ENCODE measurements at places on chromosomes 1 and 21.
A peak's percentile ranks its signal among the peaks of the same experiment; 100 is the strongest.

DNA sequence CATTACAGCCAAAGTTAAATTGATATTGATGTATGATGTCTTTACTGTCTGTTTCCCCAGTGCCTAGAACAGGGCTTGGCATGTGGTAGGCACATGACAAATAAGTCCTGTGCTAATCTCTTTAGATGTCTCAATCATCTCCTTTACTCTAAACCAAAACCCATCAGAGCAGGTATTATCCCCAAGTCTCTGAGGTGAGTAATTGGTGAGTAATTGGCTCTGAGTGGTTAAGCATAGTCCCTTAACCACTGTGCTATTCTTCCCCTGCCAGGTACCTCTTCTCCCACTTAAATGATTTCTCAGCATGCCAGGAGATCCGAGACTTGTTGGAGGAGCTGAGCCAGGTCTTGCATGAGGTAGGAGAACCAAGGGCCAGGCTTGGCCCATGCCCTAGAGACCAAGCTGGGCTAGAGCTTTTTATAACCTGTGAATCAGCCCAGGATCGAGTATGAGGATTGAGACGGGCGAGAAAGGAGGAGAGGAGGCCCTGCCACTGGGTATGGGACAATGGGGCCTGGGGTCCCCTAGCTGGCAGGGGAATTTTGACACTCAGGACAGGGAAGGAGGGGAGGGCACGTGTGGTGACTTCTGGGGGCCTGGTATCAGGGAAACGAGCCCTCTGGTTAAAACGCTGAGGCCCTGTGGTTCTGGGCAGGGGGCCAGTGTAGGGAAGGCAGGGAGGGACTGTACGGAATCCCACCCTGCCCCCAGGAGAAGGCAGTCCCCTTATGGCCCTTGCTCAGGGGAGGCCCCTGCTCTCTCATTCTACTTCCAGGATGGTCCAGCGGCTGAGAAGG is 4.5 kb downstream of the CNKSR1 start:
- no peaks in the 10 kb centered on the region for H3K36me3 ChIP-seq
- H3K27ac ChIP-seq, result no peak overlapping the region
- peaks cover 5% of the 10 kb centered on the region for H3K4me1 ChIP-seq
- no peak for DNase-seq
- H3K27me3 ChIP-seq, result no peaks in the 10 kb centered on the region

- H3K4me1 ChIP-seq, result peaks cover 2% of the 10 kb centered on the region
- no peak overlapping the region for H3K27ac ChIP-seq
- H3K27me3 ChIP-seq, result no peaks in the 10 kb centered on the region
- no peak for DNase-seq
- H3K4me3 ChIP-seq, result no peak overlapping the region
- no peaks in the 10 kb centered on the region for H3K36me3 ChIP-seq
Observed at GRCh38 chr1:174890024-174890423, 109.7 kb upstream of the CACYBP start.

DNA sequence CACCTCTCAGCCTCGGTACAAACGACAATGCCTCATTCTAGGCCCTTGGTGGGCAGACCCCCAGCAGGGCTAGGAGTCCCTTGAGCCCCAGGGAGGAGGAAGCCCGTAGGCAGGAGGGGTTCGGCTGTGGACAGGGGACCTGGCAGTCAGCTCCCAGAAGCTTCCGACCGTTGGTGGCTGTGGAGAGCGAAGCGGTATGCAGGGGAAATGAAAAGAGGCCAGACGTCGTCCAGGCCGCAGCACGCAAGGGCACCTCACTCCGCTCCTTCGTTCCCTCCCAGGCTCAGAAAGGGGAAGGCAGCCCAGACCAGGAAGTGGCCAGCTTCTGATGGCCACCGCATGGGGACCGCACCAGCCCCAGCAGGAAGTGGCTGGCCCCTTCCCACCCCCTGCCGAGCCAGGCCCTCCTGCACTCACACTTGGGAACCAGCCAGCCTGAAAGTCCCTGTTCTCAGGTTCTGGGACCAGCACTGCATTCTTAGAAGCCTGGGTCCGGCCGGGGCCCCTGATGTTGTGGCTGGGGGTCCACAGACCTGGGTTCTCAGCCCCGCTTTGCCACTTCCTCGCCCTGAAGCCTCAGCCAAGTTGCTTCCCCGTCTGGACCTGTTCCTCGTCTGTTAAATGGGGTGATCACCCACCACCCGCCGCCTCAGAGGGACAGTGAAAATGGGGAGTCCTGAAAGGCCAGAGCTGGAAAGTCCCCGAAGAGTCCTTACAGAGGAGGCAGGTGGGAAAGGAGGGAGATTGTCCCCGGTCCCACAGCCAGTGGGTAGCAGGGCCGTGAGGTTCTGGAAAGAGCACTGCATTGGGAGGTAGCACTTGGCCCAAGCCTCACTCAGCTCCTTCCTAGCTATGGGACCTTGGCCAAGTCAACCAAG is 104.0 kb upstream of the RUNX3 start:
- no peak overlapping the region for H3K27ac ChIP-seq
- H3K36me3 ChIP-seq, result no peaks in the 10 kb centered on the region
- DNase-seq, result no peak
- peaks cover 68% of the 10 kb centered on the region for H3K4me1 ChIP-seq

- H3K27me3 ChIP-seq, result peaks cover 19% of the 10 kb centered on the region
- no peaks in the 10 kb centered on the region for H3K36me3 ChIP-seq
- H3K27ac ChIP-seq, result no peak overlapping the region
- no peak overlapping the region for H3K4me3 ChIP-seq
- peaks cover 7% of the 10 kb centered on the region for H3K4me1 ChIP-seq
Observed at GRCh38 chr1:64240206-64240605, 36.8 kb downstream of the UBE2U start.

GRCh38 chr1:247281001-247281574 is 25.2 kb downstream of the VN1R5 start:
- H3K27ac ChIP-seq, result no peak overlapping the region
- H3K4me1 ChIP-seq, result no peaks in the 10 kb centered on the region
- no peaks in the 10 kb centered on the region for H3K36me3 ChIP-seq
- no peaks in the 10 kb centered on the region for H3K27me3 ChIP-seq
- DNase-seq, result no peak
- H3K4me3 ChIP-seq, result no peak overlapping the region

GRCh38 chr1:9792156-9793042 is 31.4 kb downstream of the CLSTN1 start:
- H3K36me3 ChIP-seq, result peaks cover 19% of the 10 kb centered on the region
- H3K27ac ChIP-seq, result no peak overlapping the region
- H3K27me3 ChIP-seq, result peaks cover under 1% of the 10 kb centered on the region
- H3K4me1 ChIP-seq, result peaks cover 18% of the 10 kb centered on the region
- DNase-seq, result no peak
- H3K4me3 ChIP-seq, result no peak overlapping the region

- no peak overlapping the region for H3K4me3 ChIP-seq
- no peaks in the 10 kb centered on the region for H3K4me1 ChIP-seq
- DNase-seq, result no peak
- H3K36me3 ChIP-seq, result no peaks in the 10 kb centered on the region
- no peak overlapping the region for H3K27ac ChIP-seq
Observed at GRCh38 chr1:208201229-208201628, 43.0 kb downstream of the PLXNA2 start.

DNA sequence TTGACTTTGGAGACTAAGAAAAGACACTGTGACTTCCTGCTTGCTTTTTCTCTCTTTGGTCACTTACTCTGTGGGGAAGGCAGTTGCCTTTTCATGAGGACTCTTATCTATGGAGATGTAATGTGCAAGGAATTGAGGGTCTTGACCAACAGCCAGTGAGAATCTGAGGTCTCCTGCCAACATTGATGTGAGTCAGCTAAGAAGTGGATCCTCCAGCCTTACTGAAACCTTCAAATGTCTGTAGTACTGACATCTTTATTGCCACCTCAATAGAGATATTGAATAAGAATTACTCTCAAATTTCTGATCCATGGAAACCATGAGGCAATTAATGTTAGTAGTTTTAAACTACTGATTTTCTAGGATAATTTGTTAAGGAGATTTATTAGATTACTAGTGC is 598.4 kb downstream of the ADGRL2 start:
- H3K4me3 ChIP-seq, result no peak overlapping the region
- H3K27ac ChIP-seq, result no peak overlapping the region
- DNase-seq, result no peak
- H3K36me3 ChIP-seq, result no peaks in the 10 kb centered on the region
- H3K4me1 ChIP-seq, result no peaks in the 10 kb centered on the region
- H3K27me3 ChIP-seq, result no peaks in the 10 kb centered on the region

DNA sequence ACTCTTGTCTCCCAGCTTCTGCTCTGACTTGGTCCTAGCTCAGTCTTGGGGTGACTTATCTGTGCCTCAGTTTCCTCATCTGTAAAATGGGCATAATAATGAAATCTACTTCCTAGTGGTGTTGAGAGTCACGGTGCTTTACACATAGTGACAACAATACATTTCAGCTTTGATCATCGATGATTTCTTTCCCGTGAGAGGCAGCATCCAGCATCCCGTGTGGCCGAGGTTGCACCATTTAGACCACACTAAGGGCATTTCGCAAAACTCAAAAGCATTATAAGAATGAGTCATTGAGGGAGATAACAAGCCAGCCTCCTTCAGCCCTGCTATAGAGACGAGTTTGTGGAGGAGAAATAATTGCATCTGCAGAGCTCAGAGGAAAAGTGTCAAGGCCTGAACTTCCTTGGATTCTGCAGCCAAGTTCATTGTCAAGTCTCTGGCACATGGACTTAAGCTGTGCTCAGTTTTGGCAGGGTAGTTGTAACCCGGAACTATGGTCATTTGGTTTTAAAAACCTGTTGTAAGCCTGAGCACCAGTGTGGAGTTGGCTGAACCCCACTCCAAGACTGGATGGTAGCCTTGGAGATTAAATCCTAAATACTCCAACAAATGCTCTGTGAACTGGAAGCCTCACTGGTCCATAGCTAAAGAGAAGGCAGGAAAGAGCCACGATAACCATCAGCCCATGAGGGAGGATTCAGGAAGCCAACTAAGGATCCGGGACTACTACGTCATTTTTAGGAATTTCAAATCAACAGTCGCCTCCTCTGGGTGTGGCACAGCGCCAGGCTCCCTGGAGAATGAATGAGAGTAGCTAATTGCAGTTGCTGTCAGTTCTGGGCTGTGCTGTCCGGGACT is 64.2 kb downstream of the TCP10L start:
- no peak overlapping the region for H3K4me3 ChIP-seq
- no peaks in the 10 kb centered on the region for H3K27me3 ChIP-seq
- H3K27ac ChIP-seq, result no peak overlapping the region

DNA sequence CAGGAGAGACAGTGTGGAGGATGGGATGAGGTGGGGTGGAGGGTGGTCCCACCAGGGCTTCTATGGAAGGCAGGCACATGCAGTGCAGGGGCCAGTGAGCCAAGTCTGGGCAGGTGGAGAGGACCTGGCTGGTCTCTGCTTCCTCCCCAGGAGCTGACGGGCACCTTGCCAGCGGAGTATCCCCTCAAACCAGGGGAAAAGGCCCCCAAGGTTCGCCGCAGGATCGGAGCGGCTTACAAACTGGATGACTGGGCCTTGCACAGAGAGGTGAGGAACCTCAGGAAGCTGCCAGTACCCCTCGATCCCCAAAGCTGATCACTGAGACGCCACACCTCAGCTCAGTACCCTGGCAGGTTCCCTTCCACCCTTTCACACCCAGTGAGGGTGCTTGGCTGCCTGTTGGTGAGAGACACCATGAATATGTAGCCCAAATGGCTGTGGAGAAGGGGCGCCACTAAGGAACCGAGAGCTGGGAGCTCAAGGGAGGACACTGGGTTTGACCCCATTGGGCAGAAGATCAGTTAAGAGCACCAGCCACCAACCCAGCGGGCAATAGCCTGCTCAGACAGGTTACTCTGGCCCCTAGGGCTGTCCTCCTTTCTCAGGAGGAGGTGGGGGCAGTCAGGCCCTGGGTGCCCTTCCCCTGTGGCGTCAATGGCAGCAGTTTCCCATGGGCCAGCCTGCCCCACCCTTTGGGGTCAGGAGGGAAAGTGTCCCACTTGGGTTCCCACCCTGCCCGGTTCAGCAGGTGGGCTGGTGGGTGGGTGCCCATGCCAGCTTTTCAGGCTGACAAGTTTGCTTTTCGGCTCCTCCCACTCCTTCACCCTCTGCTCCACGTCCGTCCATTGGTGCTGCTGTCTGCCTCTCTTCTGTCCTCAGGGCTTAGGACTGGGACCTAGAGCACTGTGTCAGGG is 5.5 kb downstream of the INAVA start:
- H3K27me3 ChIP-seq, result peaks cover 54% of the 10 kb centered on the region
- H3K4me1 ChIP-seq, result peaks cover under 1% of the 10 kb centered on the region
- H3K36me3 ChIP-seq, result no peaks in the 10 kb centered on the region
- H3K27ac ChIP-seq, result no peak overlapping the region
- H3K4me3 ChIP-seq, result no peak overlapping the region

DNA sequence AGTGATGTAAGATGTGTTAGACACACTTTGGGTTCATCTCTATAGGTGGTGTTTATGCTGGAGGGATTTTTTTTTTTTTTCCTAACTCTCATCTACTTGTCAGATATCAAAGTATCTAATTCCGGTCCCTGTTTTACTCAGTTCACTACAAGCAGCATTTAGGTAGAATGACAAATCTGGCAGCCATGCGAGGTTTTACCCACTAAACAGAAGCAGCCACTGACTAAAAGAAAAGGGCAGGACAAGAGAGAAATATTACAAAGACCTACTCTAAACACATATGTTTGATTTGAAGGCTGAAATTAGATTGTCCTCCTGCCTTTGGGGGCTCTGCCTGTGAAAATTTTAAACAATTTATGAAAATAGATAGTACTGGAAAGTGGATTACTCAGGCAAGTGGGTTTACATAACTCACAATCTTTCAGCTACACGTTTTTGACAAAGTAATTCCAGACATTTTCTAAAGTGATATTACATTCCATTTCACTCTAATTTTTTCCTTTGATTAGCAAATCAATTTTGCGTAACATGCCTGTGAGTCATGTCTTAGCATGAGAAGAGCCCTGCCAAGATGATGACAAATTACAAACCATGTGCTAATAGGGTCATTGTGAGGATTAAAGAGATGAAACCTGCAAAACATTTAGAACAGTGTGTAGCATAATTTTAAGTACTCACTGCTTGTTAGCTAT is 172.6 kb downstream of the PLA2G4A start:
- no peak overlapping the region for H3K4me3 ChIP-seq
- no peaks in the 10 kb centered on the region for H3K27me3 ChIP-seq
- DNase-seq, result no peak
- no peak overlapping the region for H3K27ac ChIP-seq
- H3K4me1 ChIP-seq, result no peaks in the 10 kb centered on the region
- H3K36me3 ChIP-seq, result no peaks in the 10 kb centered on the region

GRCh38 chr1:39091845-39092645 is 65.9 kb downstream of the NDUFS5 start:
- H3K4me3 ChIP-seq, result no peak overlapping the region
- DNase-seq, result peak; percentile 33
- H3K36me3 ChIP-seq, result no peaks in the 10 kb centered on the region

- H3K36me3 ChIP-seq, result peaks cover 3% of the 10 kb centered on the region
- peaks cover 18% of the 10 kb centered on the region for H3K4me1 ChIP-seq
- H3K27me3 ChIP-seq, result peaks cover 3% of the 10 kb centered on the region
Observed at GRCh38 chr1:116722016-116722838, 32.0 kb upstream of the CD2 start.

DNA sequence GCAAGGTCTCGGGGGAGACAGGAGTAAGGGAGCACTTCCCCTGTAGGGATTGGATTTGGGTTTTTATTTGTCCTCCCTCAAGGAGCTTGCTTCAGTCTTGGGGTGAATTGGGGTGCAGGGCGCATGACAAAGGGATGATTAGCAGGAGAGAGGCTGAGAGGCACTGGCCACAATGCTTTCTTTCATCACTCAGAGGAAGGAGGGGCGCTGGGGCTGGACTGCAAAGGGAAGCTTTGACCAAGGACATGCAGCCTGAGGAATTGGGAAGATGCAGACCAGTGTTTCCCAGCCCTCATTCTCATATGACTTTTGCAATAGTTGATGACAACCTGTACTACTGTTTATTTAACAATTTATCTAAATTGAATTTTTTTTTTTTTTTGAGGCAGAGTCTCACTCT is 34.1 kb upstream of the PDPN start:
- H3K4me3 ChIP-seq, result no peak overlapping the region
- H3K27ac ChIP-seq, result no peak overlapping the region
- H3K27me3 ChIP-seq, result peaks cover 1% of the 10 kb centered on the region
- no peaks in the 10 kb centered on the region for H3K4me1 ChIP-seq
- no peaks in the 10 kb centered on the region for H3K36me3 ChIP-seq

- no peak for DNase-seq
- no peaks in the 10 kb centered on the region for H3K36me3 ChIP-seq
- H3K4me1 ChIP-seq, result no peaks in the 10 kb centered on the region
- no peak overlapping the region for H3K27ac ChIP-seq
Observed at GRCh38 chr1:55522353-55522903, 307.3 kb upstream of the USP24 start.
